ENCODE measurements at places on chromosomes 5 and 9.

- DNase-seq, result peak; percentile 62
Observed at GRCh38 chr5:180868960-180869359, 7.9 kb upstream of the ZFP62 start.

DNA sequence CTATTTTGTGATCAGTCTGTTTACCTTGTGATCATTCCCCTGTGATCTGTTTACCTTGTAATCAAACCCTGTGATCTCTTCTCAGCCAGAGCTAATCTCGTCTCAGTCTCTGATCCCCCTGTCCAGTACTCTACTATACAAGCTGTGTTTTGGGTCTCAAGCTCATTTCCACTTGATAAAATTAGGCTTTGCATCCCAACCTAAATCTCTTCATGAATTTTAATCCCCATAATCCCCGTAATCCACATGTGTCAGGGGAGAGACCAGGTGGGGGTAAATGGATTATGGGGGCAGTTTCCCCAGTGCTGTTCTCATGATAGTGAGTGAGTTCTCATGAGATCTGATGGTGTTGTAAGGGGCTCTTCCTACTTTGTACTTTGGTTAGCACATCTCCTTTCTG lies 157.2 kb downstream of the PRR16 start:
- DNase-seq, result no peak

DNA sequence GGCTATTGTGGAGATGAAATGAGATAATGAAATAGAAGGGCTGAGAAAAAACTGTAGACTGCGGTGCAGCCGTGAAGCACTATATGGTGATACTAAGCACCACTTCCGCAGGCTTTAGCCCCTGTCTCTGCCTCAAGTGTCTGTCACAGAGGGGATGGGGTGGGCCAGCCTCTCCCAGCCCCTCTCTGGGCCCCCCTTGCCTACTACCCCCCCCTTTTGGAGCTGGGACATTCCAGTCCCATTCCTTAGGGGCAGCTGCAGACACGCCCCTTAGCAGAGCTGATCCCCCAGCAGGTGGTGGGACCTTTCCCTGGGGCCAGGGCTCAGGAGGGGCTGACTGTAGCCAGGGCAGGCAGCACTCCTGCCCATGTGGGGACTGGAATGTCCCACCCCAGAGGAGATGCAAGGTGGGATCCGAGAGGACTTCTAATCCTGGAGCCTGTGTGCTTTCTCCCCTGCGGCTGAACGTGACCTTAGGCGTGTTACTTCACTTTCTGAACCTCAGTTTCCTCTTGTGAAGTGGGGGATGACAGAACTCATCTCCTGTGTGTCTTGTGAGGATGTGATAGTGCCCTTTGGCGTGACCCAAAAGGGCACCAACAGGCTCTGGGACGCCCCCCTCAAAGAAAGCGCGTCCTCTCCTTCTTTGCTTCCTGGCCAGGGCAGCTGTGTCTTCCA lies 1.9 kb downstream of the N4BP3 start:
- peak; percentile 40 for DNase-seq

GRCh38 chr9:93612796-93613154 lies 36.4 kb downstream of the PHF2 start:
- DNase-seq, result no peak

DNA sequence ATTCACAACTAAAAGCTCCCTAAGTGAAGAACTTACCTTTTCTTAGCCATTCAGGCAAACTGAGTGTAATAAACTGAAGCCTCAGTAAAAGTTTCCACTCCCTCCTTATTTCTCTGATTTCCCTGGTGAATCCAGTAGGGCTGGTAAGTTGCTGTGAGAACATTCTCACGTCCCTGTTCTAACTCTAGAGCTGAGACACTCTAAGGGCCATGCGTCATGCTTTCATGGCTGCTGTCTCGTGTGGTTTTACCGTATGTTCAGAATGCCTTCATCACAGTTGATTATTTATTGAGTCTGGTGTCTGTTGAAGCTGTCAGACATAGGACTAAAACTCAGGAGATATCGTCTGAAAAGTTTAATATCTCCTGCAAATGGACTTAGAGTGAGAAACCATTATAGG lies 1.3 kb downstream of the OR2S2 start:
- no peak for DNase-seq

DNA sequence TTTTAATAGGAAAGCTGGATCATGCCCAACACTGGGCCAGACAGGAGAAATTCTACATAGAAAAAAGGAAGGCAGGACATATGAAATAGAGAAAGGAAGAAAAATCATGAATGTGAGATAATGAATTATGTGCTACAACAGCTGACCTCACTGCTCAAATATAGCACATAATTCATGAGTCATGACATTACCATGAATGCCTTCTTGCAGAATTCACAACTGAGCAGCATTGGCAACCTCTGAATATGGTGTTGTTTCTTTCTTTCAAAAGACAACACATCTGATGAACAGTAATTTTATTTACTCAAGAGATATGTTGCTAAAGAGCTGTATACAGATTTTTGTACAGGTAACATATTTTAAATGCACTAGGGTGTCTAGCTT lies 34.4 kb downstream of the APBA1 start:
- DNase-seq, result no peak

DNA sequence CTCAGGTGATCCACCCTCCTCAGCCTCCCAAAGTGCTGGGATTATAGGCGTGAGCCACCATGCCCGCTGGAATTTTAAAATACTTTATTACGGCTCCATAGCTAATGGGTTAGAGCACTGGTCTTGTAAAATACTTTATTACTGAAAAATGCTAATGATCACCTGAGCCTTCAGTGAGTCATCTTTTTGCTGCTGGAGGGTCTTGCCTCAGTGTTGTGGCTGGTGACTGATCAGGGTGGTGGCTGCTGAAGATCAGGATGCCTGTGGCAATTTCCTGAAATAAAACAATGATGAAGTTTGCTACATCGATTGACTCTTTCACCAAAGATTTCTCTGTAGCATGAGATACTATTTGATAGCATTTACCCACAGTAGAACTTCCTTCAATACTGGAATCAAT lies 26.0 kb upstream of the GNE start:
- DNase-seq, result no peak

GRCh38 chr5:178644826-178645545 lies 18.1 kb upstream of the CLK4 start:
- DNase-seq, result no peak

GRCh38 chr9:124267271-124267807 lies 9.6 kb downstream of the NEK6 start:
- no peak for DNase-seq

GRCh38 chr5:153752890-153753289 lies 262.4 kb downstream of the GRIA1 start:
- DNase-seq, result no peak

- no peak for DNase-seq
Observed at GRCh38 chr5:64229163-64229774, 63.6 kb downstream of the RNF180 start.

DNA sequence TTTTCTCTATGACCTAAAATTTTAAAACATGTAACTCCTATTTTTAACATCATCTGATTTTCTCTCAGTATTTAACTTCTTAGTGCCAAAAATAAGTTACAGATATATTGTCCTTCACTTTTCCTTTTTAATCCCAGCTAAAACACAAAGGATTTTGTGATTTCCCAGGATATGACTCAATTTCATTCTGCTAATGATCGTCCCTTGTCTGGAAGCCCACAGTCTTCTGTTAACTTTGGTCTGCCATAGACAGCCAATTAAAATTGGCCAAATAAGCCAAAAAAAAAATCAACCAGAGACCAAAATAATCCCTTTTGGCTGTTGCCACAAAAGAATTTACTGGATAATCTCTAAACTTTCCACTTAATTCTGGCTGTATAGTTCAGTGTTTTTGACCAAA lies 124.5 kb upstream of the FST start:
- DNase-seq, result no peak

DNA sequence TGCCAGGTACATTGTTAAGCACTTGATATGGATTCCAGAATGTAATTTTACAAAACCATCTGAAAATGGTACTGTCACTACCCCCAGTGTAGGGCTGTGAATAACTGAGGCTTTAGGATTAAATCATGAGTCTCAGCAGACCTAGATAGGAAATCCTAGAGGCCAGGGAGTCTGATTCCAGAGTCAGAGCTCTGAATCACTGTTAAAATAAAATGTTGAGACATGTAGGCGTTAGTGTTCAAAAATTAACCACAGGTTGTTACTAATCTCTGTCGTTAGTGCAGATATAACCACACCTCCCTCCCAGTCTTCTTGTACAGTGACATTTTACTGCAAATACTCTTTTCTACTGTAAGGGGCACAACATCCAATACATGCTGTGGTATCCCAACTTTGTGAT lies 1828.8 kb downstream of the MAT2B start:
- no peak for DNase-seq

- DNase-seq, result no peak
Observed at GRCh38 chr9:76423216-76424177, 29.3 kb upstream of the RFK start.

- DNase-seq, result no peak
Observed at GRCh38 chr5:137344723-137345322, 154.3 kb downstream of the SPOCK1 start.

- no peak for DNase-seq
Observed at GRCh38 chr9:106307670-106308069, 555.3 kb upstream of the ZNF462 start.

- DNase-seq, result no peak
Observed at GRCh38 chr9:75149841-75150241, 61.5 kb downstream of the OSTF1 start.

DNA sequence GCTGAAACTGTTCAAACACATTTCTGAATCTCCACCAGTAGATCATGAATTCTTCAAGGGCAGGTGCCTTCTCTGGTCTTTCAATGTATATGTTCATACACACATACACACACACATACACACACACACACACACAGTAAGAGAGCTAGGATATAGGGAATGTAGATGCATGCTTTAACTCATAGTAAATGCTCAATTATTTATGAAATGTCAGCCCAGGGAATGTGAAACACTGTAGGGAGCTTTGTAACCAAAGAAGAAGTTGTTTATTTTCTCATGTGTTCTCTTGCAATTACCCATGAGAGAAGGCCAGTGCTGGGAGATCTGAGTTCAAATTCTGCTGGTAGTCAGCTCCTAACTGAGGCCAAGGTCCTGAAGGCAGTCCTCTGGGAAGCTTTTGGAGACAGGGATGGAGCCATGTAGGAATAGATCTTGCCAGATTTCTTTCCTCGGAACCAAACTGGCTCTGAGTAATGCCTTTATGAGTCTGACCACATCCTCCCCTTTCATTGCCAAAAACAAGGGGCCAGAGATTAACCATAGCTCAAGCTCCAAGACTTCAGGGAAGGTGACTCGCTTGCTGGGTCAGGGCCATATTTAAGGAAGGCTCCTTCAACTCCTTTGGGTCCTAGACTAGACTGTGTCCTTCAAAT lies 487.0 kb upstream of the TNC start:
- no peak for DNase-seq

DNA sequence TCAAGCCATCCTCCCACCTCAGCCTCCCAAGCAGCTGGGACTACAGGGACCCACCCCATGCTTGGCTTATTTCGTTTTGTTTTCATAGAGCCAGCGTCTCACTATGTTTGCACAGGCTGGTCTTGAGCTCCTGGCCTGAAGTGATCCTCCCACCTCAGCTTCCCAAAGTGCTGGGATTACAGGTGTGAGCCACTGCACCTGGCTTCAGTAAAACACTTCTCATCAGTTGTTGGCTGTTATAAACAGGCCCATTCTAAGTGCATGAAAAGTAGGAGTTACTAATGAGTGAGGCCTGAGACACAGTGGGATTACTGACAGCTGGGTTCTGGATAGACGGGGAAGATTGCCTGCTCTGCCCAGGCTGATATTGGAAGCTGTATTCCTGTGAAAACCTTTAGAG lies 3.5 kb downstream of the CRB2 start:
- DNase-seq, result no peak

- DNase-seq, result no peak
Observed at GRCh38 chr9:123420592-123421111, 64.7 kb downstream of the CRB2 start.

- DNase-seq, result peak; percentile 35
Observed at GRCh38 chr9:130172161-130172857, at the start of gene NCS1. Gene NCS1, plus strand, starts transcription at chr9:130172404. Its CDS starts 260 bp downstream, at chr9:130172664.

DNA sequence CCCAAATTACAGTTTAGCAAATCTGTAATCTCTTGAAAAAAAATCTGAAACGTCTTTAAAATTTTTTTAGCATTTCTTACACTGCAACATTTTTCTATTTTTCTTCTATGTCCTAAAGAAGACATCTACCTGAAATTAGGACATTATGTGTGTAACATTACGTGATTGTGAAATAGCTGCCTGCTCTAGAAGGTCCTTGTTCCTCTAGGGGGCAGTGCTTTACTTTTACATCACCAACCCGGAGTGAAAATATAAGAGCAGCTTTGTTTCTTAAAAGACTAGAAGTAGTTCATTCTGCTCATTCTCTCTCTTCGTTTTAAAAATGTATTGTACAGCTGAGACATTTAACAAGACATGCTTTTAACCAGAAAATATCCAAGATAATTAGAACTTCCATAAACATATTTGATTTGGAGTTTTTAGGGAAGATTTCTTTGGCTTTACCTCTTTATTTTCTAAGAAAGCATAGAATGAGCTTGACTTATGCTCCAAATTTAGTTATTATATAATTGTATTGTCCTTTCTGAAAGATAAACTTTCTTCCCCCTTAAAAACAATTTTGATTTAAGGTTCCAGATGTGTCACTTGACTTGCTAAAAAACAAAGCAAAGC lies 48.1 kb upstream of the RIOK2 start:
- DNase-seq, result peak; percentile 55

DNA sequence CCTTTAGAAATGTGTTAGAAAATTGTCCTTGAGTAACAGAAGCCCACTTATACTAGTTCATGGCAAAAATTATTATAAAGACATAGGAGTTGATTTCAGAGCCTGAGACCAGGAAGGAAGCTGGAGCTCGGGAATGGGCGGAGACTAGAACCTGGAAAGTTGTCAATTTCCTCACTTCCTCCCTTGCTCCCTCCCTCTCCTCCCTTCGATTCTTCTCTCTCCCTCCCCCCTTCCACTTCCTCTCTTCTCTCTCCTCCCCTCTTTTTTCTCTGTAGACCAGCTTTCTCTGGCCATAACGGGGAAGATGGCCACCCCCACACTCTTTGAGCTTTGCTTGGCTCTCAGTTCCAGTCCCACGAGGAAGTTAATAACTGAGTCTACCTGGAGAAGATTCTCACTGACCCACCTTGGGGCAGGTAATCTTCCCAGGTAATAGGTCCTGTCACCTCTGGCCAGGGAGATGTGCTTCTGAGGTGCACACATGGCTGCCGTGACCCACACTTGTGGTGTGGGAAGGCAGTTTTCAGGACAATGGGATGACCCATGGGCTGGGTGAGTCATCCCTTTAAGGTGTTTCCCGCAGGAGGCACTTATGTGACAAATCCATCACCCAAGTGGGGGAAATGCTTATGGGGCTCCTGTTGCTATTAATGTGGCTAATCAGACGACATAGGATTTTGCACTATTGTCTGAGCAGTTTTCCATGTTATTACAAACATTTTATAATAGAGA lies 78.7 kb downstream of the HSPA4 start:
- DNase-seq, result no peak

GRCh38 chr9:129999141-129999510 lies 43.9 kb downstream of the FNBP1 start:
- DNase-seq, result no peak
